ENCODE measurements at places on chromosomes 6 and 20.

- peak; percentile 38 for DNase-seq
These were observed 23.0 kb downstream of the L3MBTL1 start for GRCh38 chr20:43530321-43531090.

GRCh38 chr20:32523613-32524213 lies 61.4 kb downstream of the NOL4L start:
- DNase-seq: no peak

DNA sequence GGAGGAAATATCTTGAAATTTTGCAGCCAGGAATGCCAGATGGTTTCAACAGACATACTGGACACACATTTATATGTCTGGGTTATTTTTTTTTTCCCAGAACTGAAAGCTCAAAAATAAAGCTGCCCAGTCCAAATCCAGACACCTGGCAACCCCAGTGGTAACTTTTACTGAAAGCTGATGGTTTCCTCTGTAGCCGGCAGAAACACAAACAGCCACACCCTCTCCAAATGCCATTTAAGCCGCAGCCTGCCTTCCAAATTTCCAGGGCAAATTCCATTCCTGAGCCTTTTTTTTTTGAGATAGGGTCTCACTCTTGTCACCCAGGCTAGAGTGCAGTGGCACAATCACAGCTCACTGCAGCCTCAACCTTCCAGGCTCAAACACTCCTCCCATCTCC lies 6.5 kb upstream of the PREX1 start:
- no peak for DNase-seq

DNA sequence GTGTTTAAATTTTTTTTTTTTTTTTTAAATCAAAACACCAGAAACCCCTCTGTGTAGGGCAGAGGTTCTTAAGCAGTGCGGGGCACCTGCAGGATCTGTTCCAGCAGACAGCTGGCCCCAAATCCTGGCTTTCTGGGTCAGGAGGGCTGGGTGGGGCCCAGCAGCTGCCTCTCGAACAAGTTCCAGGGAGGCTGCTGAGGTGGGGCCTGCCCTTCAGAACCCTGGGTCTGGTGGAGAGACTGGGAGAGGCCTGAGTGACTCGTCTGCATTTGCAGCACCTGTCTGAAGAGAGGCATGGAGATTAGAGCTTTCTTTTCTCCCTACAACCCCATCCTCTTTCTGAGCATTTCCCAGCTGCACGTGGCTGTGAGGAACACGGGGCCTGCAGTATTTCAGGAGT lies 8.4 kb downstream of the PSMG4 start:
- DNase-seq: no peak

DNA sequence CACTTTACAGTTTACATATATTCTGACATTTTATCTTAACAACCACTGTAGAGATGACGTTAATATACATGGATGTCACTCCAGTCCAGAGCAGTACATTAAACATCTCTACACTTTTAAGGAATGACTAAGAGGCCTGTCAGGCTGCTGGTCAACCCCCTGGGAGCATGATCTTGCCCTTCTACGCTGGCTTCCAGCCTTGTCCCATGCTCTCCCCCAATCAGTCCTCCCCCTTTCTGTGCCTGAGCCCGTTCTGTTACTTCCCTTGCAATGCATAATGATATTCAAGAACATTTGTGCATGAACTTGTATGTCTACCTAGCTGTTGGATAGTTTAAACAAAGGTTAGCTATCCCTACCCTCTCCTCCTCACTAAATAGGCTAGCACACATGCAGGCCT lies 40.5 kb upstream of the PLCB4 start:
- DNase-seq: no peak

DNA sequence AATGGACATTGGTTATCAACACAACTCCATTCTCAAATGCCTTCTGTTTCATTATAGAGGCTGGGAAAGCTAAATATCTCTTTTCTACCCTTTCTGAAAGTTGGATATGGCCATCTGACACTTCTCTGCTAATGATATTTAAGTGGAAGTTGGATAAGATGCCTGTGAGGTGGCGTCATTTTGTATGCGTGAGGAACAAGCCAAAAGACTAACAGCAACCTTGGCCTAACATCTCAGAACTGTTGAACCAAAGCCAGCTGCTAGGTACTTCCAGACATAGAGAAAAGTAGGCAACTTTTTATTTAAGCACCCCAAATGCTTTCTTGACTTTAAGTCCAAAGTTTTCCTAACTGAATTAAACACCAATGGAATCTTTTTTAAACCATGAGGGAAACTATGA lies 708.4 kb downstream of the CD109 start:
- no peak for DNase-seq

GRCh38 chr6:128598571-128598970 lies 78.2 kb upstream of the PTPRK start:
- peak; percentile 82 for DNase-seq

DNA sequence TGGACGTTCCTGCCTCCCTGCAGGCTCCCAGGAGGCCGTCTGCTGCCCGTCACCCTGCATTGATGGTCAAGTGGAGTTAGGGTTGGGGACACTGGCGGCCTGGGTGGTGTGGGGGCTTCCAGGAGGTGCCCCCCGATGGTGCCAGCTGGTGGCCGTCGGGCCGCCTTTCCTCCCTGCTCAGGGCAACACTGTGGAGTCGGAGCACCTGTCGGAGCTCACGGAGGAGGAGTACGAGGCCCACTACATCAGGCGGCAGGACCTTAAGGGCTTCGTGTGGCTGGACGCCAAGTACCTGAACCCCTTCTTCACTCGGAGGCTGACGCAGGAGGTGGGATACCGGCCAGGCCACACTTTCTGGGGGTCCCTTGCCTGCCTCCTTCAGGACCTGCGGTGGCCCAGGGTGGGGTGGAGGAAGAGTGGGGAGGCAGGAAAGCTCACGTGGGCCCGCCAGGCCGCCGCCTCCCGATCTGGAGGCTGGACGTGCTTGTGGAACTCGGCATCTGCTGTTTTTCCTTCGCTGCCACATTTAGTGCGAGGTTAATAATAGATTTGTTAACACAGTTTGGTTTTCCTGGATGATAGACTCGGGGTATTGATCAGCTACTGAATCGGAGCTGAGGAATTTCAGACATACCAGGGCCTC lies 28.6 kb downstream of the SPATA2 start:
- no peak for DNase-seq

- no peak for DNase-seq
These were observed 89.9 kb downstream of the PDE7B start for GRCh38 chr6:135941275-135942025.

DNA sequence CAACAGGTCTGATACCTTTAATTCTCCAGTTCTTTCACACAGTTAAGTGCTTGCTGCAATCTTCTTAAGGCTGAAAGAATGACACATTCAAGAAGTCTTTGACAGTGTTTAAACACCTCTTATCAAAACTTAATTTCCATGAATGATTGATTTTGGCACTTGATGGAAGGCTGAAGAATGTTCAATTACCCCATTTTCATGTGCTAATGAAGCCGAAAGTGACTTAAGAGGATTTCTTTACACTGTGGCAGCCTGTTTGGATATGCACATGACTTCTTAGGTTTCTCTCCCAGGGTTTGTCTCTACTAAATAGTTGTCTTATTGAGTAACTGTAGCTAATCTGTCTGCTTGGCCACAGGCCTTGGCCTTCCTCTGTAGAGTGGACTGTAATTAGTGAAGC lies 81.1 kb upstream of the PRDM1 start:
- DNase-seq: no peak

GRCh38 chr20:2778602-2779321 lies 21.7 kb downstream of the CPXM1 start:
- no peak for DNase-seq

GRCh38 chr6:73079978-73080377 lies 145.3 kb downstream of the KHDC1L start:
- peak; percentile 8 for DNase-seq

GRCh38 chr6:165403006-165403595 lies 93.7 kb upstream of the C6orf118 start:
- DNase-seq: no peak

- peak; percentile 35 for DNase-seq
These were observed 12.1 kb upstream of the XRN2 start for GRCh38 chr20:21291026-21291425.

GRCh38 chr6:52554684-52555280 lies 22.1 kb downstream of the TRAM2 start:
- DNase-seq: no peak

- DNase-seq: no peak
These were observed 244.5 kb downstream of the TPBG start for GRCh38 chr6:82607998-82608725.

- no peak for DNase-seq
These were observed 88.9 kb downstream of the HIVEP2 start for GRCh38 chr6:142855893-142856623.

GRCh38 chr20:35008411-35009342 lies 53.0 kb downstream of the MYH7B start:
- DNase-seq: no peak

DNA sequence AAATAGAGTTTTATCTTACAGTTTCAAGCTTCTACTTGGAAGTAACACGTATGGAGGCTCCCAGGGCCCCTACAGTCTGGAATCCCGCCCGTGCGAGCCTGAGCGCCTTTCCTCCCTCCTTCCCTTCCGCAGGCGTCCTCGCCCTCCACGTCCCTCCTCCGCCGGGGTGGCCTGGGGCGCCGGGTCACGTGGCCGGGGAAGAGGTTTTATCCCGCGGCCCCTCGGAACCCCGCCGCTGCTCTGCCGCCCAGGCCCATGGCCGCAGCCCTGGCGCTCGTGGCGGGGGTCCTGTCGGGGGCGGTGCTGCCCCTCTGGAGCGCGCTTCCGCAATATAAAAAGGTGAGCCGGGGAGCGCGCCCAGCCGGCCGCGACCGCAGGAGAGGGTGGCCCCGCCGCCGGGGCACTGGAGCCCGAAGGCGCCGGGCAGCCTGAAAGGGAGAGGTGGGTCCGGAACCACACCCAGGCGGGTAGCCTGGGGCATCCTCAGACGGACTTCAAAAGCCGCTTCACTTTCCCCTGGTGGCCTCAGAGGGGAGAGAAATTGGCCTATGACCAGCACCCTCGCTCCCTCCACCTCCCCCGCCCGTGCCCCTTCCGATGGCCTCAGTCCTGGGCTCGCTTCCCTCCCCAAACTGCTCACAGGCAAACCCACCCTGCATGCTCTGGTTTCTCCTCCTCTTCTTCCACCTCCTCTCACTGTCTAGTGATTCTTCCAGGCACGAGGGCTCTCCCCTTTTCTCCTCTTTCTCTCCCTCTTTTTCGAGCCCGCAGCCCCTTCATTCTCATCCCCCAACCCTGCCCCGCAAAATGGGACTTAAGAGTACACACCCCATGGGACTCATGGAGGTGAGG lies at the start of gene CLPSL2:
Gene CLPSL2 (plus strand): TSS at position 235 of the 852 bp plus-strand sequence. CDS start 21 bp downstream, at position 256.
- peak; percentile 15 for DNase-seq

- DNase-seq: no peak
These were observed 382.4 kb upstream of the CDH4 start for GRCh38 chr20:60869625-60870024.

DNA sequence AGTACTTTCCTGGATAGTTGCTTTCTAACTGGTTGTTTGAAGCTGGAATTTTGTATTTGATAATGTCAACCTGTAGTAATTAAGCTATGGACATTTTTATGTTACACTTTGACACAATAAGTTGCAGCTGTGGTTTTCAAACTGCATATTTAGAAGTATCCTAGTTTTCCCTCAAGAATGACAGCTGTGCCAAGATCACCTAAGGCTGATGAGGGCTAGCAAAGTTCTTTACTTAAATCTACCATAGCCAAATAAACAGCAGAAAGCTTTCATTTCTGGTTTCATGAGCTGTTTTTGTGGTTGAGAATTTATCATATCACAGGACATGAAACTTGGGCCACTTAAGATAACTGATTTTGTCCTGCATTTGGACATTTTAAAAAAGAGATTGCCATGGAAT lies 30.6 kb downstream of the FAM229B start:
- DNase-seq: no peak

DNA sequence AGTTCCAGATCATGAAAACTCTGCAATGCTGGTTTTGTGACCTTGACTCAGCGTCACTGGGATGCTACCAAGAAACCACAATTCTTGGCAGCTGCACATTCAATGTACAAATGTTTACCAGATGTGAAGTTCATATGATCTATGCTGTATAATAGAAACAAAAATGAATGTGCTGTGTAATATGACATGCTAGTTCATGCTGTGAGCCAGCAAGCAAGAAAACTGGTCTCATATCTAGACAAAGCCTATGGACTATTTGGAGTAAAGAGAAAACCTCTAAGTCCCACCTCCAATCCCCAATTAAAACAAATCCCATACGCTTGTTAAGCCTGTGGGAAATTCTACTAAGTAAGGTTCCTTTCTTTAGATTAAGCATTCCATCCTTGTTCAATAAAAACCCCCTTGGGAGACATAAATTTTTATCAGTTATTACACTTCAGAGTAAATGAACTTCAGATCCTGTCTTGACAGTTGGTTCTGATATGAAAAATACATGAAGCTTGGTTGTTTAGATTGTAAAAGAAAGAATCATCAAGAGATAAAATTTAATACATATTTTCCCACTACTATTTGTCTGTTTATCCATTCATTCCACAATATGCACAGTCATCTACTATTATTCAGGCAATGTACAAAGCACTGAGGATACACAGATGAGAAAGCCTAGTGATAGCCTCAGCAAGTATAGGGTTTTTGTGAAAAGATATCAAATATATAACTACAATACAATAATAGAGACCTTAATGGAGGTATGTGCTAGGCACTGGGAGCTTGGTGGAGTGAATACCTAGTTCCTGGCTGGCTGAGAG lies 20.1 kb downstream of the COL21A1 start:
- DNase-seq: no peak

GRCh38 chr20:57921676-57922075 lies 211.9 kb upstream of the PMEPA1 start:
- no peak for DNase-seq

DNA sequence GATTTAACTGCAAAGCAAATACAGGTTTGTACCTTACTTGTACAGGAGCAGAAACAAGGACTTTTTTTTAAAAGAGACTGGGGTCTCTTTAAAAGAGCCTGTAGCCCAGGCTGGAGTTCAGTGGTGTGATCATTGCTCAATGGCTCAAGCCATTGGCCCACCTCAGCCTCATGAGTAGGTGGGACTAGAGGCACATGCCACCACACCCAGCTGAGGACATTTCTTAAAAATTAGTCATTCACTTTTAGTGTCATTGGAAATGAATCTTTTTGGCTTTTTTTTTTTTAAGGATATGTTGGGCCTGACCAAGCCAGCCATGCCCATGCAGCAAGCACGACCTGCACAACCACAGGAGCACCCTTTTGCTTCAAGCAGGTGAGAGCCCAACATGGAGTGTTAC lies 16.9 kb downstream of the SEC23B start:
- peak; percentile 78 for DNase-seq

- no peak for DNase-seq
These were observed 430.4 kb downstream of the GJA1 start for GRCh38 chr6:121865811-121866210.

GRCh38 chr20:46797206-46797605 lies 87.8 kb downstream of the SLC2A10 start:
- no peak for DNase-seq

DNA sequence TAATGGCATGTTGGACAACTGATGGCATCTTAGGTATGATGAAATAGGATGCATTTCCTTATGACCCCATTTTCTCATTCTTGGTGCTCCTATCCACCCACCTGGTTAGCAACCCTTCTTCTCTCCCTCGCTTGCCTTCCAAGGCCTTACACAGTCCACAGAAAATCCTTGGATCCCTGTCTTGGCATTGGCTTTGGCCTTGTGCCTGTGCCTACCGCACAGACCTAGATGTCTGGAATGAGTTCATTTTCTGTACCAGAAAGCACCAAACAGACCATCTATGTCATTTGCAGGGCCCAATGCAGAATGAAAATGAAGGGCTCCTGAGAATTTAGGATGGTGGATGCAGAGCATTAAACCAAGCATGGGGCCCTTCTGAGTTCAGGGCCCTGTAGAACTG lies 99.0 kb upstream of the LAMP5 start:
- DNase-seq: no peak

GRCh38 chr20:14197097-14197496 lies 140.3 kb downstream of the FLRT3 start:
- peak; percentile 18 for DNase-seq

GRCh38 chr6:10624836-10625235 lies 69.6 kb downstream of the C6orf52 start:
- DNase-seq: no peak

Data from kidney tubule cell (primary cell).